Cortex of kidney (tissue), 1 donor: ENCODE measurements at places on chromosomes 4 and X.

- no peak for DNase-seq
Observed at GRCh38 chr4:13562876-13563275, 18.6 kb upstream of the NKX3-2 start.

GRCh38 chr4:89725268-89725667 lies 111.7 kb downstream of the SNCA start:
- no peak for DNase-seq

DNA sequence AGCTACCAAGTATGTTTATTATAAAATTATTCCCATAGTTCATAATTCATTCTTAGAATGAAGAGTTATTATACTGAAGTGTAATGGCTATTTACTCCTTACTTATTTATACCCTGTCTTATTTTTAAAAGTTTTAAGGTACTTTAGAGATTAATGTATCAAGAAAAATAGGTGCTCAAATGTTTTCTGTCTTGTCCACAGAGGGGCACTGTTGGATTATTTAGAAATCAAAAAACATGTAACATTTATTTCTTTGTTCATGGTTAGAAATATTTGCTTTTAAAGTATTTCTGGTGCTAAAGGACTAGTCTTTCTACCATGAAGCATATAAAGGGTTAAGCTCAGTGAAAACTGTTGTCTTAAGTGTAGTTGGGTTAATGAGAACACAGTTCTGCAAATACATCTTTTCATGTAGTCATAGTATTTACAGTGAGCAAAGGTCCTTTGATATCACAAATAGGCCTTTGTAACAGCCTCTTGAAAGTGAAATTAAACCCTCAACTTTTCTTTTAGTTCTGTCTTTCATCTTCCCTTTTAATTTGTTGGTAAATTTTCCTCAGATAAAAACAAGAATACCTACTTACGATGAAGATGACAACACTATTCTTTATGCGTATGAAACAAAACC lies 7.7 kb downstream of the SCML1 start:
- no peak for DNase-seq

GRCh38 chr4:72016011-72016410 lies 15.8 kb upstream of the NPFFR2 start:
- DNase-seq, result no peak
